ENCODE measurements at places on chromosomes 13 and 19.

DNA sequence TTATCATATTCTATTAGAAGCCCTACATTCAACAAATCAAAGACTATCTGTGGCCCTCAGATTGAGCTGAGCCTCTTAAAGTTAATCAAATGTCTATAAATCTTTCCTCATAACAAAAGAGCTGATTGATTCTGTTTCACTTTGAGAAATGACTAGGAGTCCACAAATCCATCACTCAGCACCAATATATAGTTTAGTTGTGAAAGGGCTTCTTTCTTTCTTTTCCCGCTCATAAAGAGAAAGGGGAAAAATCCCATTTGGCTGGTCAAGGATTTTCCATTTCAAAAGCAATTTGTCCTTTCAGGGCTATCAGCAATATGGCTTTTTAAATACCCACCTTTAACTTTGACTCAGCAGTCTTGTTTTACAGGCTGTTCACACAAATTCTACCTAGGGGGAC is 408.5 kb upstream of the PCDH20 start:
- DNase-seq, result no peak

DNA sequence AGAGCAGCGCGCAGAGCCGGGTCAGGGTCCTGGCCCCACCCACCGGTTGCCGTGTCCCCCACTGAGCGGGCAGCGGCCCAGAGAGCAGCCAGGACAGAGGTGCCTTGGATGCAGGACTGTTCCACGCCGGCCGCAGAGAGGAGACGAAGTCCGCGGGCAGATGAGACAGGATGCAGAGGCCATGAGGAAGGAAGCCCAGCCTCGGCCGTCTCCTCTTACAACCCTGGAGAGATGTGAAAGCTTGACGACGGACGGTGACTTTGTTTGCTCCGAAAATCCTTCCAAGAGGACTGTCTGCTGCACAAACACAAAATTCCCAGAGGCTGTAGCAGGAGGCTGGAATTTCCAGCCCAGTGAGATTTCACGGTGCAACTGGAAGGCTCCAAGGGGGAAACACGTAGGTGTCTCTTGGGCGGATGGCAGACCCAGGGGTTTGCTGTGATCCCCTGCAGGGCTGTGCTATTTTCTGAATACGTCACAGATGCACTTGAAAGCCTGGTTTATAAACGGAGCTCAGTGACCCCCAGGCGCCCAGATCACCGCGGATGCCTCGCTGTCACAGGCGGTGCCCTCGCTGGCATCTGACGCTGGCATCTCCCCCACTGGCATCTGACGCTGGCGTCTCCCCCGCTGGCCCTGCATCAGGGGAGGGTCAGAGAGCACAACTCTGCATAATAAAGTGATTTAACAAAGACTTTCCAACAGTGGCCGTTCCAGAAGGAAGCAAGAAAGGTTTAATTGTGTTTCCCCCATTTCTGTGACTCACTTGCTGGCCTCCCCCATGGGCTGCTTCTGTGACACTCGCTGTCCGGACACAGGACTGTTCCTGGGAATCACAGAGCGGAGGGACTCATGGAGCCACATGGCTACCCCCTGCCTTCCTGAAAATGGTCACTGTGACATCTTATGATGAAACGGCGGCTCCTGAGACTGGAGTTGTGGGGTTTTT is 62.0 kb upstream of the C13orf46 start:
- DNase-seq, result no peak

- no peak for DNase-seq
Observed at GRCh38 chr19:14954071-14954655, 12.9 kb downstream of the OR7C2 start.

GRCh38 chr13:54852831-54853230 is 1824.2 kb downstream of the OLFM4 start:
- no peak for DNase-seq

DNA sequence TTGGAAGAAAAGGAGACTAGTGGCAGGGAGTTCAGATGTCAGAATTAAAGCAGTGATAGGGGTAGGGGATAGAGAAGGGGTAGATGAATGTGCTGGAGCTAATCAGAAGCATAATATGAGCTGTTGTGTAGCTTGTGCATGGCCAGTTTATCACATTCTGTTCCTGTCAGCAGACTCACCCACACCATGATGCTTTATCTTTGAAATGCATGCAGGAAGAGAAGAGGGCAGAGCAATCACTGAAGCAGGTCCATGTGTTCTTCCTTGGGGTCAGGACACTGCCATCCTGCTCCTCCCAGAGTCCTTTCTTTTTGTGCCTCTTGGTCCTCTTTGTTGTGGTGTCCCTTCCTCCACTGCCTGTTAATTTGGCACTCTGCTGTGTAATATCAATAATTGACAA is 5.8 kb downstream of the CHAMP1 start:
- DNase-seq, result no peak

Measured in stimulated activated naive CD4-positive, alpha-beta T cell (primary cell).